NCI-H446 (cell line): ENCODE measurements at places on chromosomes 7 and 10.

DNA sequence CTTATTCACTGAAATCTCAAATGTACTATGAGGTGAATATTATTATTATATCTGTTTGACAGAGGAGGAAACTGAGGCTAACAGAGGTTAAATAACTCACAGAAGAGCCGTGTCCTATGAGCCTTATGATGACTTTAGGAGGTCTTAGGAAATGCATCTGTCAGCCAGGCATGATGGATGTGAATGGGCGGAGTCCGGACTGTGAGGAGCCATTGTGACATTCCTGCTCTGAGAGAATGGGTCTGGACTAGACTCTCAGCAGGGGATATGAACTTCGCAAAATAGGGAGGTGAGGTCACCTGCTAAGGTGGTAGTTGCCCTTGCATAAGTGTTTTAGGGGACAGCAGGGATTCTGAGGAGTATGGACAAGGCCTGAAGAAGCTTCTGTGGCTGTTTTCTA is 153.6 kb downstream of the TMEM178B start:
- DNase-seq: no peak

DNA sequence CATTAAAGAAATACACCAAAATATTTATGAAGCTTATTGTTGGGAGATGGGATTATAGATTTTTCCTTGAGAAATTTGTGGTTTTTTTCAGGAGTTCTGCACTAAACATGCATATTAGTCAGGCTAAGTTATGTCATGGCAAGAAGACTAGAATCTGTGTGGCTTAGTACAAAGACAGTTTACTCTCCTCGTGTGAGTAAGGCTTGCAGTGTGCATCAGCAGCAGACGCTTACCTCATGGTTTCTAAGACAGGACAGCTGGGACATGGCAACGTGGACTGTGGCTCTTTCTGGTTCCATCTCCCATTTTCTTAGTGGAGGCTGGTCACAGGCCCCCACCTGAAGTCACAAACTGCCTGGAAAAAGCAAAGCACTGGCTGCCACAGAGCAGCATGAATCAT is 429.6 kb upstream of the VSTM2A start:
- DNase-seq: no peak

- DNase-seq: no peak
Measured at GRCh38 chr7:1548438-1548831, 7.6 kb downstream of the TMEM184A start.

- DNase-seq: no peak
Measured at GRCh38 chr10:94199565-94199964, 163.2 kb downstream of the NOC3L start.

DNA sequence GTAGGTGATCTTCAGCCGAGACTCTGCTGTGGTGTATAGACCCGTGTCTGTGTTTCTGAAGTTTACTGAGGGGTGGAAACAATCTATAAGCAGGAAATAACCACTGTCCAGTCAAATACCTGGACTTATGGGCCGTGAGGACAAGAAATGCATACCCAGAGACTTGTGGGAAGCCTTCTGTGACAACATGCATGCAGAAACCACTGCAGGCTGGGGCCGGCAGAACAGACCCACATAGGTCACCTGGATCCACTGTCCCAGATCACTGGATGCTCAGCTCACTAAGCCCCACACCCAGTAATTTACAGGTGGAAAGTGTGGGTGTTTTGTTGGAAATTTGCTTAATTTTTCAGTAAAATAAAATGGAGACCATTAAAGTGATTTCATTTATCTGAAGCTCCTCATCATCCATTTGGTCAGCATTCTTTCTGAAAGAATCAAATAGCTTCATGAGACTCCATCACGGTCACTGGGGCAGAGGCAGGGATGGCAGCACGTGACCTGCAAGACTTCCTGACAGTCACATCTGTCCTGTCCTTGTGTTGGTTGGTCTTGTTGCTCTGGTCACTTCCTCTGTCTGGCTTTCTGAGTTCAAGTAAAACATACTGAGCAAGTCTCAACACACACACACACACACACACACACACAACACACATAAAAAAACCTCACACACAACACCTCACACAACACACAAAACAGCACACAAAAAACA is 108.3 kb downstream of the TNS3 start:
- no peak for DNase-seq

GRCh38 chr10:78494179-78494578 is 460.5 kb downstream of the RPS24 start:
- DNase-seq: no peak

GRCh38 chr7:1404898-1405548 is 54.2 kb downstream of the MICALL2 start:
- DNase-seq: no peak

- DNase-seq: no peak
Measured at GRCh38 chr10:72337039-72337629, 17.6 kb downstream of the DNAJB12 start.

DNA sequence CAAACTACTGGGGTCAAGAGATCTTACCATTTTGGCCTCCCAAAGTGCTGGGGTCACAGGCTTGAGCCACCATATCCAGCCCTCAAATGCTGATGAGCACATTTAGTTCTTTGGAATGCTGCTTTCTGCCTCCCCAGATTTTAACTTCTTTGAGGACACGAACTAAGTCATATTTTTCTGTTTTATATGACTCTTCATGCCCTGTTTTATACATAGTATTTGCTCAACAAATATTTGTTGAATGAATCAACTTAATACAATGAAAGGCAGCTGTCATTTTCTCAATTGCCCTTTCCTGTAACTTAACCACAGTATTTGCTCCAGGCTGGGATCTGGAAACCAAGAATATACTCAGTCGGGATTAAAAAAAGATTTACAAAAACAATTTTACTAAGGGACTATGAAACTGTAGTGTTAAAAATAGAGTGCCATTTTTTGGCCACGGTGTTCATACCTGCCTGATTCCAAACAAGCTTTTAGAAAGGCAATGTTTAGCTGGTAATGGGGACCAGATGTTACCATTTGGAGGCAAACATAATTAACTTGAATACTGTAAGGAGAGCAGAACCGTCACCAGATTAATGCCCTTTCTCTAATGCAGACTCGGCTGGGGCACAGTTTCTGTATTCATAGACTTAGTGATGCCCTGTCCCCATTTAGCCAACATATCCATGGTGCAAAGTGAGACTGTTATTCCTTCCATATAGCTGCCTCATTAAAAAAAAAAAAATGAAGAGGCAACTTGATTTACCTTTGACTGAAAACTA is 117.6 kb downstream of the NRP1 start:
- no peak for DNase-seq

DNA sequence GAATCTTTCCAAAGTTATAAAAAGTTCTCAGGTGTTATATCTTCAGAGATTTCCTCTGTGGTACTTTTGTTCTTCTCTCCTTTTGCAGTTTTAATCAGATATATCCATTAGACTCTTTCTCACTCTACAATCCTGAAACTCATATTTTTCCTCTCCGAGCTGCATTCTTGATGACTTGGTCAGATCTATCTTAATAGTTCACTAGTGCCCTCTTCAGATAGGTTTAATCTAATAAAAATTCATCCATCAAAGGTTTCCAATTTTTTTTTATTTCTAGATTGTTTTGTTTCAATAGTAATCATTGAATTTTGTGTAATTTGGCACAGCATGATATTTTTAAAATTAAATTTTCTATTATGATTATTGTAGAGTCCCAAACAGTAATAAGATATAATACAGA is 21.8 kb upstream of the DGKB start:
- DNase-seq: no peak

DNA sequence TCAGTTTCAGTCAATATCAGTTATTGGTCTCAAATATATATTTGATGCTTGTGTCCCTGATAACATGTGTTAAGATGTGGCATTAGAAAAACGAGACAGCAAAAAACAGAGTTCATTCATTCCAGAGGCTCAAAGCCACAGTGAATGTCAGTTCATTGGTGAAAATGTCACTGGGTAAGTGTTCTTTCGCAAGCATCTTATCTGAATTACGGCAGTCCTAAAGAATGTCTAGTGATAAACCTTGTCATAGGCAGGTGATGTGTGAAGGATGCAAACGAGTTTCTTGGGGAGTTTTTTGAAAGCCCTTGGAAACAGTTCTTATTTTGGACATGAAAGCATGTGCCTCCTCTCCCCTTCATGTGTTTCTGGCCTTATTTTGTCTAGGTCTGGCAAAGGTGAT is 45.9 kb upstream of the RELN start:
- DNase-seq: no peak

DNA sequence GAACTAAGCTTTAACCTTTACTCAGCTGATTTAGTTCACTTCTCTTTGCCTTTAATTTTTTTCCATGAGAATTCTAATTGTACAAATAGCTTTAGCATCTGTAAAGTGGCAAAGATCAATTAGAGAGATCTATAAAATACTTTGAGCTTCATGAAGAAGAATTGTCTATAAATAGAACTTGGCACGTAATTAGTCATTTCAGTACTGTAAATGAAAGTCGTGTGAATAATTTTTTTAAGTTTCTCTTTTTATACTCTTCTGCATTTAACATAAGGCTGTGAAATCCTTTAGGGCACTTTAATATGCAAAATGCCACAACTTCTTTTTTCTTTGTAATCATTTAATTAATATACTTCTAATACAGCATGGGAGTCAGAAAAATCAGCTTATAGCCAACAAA is 177.8 kb downstream of the CSTF2T start:
- DNase-seq: no peak

DNA sequence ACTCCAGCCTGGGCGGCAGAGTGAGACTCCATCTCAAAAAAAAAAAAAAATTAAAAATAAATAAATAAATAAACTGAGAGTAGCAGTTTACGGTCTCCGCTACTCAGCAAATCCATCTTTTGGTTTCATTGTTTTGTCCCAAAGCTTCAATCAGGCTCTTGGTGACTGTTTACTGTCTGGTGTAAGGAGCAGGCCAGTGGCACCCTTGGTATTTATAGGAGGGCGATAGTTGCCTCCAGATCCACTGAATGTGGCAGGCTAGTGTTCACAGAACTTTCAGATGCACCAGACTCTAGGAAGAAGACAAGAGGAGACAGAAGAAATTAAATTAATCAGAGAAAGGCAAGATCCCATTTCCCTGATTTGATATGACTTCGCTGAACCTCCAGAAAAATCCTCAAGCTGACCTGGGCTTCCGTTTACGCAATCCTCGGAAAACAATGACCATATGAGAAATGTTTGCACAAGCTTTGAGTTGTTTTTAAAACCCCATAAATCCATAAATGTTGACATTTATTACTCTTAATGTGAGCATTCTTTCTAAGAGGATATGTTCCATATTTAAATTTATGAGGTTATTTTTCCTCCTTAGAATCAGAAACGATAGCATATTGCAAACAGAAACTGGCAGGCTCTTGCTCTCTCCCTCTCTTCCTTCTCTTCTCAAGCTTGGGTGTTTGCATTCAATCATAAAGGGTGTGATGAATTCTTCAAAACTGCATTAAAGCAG is 7.1 kb upstream of the MUC3A start:
- no peak for DNase-seq

DNA sequence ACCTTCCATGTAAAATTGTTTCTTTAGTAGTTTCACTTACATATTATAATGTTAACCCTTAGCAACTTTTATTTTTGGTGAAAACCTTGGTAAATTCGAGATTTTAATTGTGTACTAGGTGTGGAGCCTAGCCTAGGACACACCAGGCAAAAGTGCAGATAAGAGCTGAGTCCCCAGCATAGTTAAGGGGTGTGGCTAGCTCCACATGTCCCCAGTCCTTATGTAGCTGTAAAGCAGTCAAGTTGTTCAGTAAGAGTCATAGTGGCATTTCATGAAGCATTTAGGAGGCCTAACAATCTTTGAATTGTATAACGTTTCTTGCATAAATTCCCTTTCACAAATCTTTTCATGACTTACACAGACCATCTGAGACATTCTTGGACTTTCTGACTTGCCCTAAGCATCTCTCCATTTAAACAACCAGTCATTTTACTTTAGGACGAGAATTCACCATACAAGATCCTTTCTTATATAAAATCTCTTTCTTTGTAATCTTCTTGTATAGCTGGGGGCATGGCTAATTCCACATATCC is 53.8 kb upstream of the INHBA start:
- no peak for DNase-seq

- no peak for DNase-seq
Measured at GRCh38 chr10:29473406-29474100, 161.2 kb downstream of the SVIL start.

DNA sequence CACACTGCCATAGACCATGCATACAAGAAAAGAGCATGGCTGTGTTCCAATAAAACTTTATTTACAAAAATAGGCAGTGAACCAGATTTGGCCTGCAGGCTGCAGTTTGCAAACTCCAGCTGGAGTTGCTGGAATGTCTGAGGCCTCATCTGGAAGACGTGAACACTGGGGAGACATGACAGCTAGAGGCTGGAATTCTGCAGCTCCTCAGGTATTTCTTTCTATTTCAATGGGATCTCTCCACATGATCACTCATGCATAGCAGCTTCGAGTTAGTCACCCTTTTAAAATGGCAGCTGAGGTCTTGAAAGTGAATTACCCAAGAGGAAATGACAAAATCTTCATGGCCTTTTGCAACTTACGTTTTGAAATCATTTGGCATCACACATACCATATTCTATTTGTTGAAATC is 52.6 kb upstream of the BET1 start:
- no peak for DNase-seq

DNA sequence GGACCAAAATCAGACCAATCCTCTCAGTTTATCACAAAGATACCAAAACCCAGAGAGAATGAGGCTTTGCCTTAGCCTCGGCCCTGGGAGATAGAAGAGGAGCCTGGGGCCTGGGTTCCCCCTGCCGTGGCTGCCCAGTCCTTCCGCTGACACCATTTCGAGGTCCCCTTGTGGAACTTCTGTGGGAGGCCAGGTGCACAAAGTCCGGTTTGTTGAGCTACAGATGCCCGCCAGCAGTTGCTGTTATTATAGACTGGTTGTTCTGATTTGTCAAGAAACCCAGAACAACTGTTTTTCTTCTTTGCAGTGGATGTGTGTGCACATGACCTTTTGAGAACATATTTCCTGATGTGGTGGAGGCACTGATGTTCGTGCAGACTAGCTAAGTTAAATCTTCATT is 47.6 kb downstream of the CUX1 start:
- no peak for DNase-seq

DNA sequence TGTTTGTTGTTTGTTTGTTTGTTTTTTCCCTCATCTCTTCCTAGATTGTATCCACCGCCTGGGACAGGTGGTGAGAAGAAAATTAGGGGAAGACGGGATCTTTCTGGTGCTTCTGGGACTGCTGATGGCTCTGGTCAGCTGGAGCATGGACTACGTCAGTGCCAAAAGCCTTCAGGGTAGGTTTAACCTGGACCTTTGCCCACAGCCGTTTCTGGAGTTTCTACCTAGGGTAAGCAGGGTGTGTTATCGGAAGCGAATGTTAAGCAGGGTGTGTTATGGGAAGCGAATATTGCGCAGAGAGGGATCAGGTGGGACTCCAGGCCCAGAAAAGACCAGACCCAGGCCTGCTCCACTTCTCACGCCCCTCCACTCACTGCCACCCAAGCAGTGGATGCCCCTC is 4.7 kb downstream of the CLCN1 start:
- no peak for DNase-seq

DNA sequence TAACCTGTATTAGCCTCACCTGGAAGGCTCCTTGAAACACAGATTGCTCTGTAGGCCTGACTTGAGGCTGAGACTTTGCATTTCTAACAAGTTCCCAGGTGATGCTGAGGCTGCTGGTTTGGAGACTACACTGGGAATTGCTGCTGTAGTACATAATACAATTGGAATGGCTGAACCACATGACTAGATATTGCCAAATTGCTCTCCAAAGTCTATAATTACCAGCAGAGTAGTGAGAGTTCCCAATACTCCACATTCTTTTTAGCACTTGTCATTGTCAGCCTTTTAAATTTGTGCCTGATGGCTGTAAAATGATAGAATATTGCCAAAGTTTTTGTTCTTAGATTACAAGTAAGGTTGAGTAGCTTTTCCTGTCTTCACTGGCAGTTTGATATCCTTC is 39.9 kb downstream of the PLEKHA8 start:
- DNase-seq: no peak
